Mammary epithelial cell (primary cell): ENCODE measurements at places on chromosomes 7 and 10. TPM values are rescaled to one million over a fixed set of nuclear protein-coding genes. Genes with fewer than 3 reads are reported as not detected.

DNA sequence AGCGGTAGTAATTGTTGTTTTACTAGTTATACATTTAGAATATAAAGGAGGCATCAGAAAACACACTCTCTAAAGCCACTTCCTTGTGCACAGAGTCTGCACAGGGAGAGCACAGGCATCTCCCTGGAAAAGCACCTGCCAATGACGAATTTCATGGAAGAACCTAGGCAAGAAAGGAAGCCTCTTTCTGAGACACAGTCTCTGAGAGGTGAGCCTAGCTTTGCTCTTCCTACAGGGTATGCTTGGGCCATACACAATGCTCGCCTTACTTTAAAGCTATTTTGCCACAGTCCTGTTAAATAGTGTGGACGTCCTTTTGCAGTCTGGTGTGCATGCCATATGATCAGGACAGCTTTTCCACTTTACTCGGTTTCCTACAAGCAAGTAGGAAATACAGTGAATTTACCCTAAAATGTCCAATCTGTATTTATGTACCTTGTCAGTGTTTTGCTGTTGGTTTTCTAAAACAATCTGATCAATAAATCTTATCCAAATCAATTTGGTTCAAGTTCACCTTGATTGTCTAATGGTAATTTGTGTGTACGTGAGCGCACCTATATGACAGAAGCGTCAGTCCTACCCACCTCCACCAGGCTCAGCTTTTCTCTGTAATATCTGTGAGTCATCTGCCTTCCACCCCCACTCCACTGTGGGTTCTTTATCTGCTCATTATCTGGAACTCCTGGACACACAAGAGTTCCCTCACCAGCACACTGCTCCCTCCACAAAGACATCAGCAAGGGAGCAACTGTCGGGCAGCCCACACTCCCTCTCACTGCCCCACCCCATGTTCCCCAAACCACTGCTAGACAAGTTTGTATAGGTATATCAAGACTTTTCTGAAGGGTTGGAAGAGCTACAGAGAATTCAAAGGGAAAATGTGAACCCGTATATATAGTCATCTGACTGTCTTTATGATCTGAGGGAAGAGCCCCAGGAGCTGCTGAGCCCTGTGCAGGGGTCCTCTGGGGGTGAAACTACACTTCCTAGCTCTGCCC lies 65.2 kb downstream of the KLHDC10 start:
- DNase-seq = no peak

- DNase-seq = no peak
Measured at GRCh38 chr10:30037620-30038336, 21.6 kb downstream of the JCAD start.

GRCh38 chr7:52382731-52383130 lies 652.7 kb upstream of the POM121L12 start:
- no peak for DNase-seq

The ADCYAP1R1 gene
- not detected in 2 replicates for total RNA-seq

- no peak for DNase-seq
Measured at GRCh38 chr7:28766359-28766758, 191.8 kb downstream of the TRIL start.

The HTRA1 gene
- 138 and 179 TPM in 2 replicates for total RNA-seq

The TUBB8 gene
- total RNA-seq = not detected in 2 replicates

DNA sequence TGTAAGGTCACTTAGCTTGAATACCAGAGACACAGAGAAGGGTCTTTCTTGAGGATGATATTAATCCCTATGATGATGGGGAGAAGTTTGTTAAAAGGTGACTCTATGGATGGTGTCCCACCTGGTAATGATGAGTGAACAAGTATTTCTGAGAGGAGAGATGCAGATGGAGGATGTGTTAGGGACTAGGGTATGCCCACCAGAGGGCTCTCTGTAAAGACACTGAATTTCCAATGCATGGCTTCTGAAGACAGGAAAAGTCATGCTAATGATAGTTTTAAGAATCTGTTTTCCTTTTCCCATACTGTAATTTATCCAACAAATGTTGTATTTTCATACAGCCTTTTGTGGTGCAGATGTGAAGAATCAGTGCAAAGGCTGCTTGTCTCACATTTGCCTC lies 1250.9 kb upstream of the CELF2 start:
- DNase-seq = no peak

The LLCFC1 gene
- total RNA-seq = not detected

The NXPH1 gene
- not detected for total RNA-seq

- peak; percentile 94 for DNase-seq
Measured at GRCh38 chr7:101598422-101598985, 30.6 kb downstream of the MYL10 start.

- no peak for DNase-seq
Measured at GRCh38 chr7:95454438-95455045, 19.7 kb upstream of the PON2 start.

The GDF2 gene
- not detected for total RNA-seq

GRCh38 chr10:100506596-100507356 lies 12.9 kb downstream of the SEC31B start:
- DNase-seq = peak; percentile 74

The SCIN gene
- not detected for total RNA-seq
